Lung microvascular endothelial cell (primary cell): ENCODE measurements at places on chromosomes 12 and 14. TPM values are rescaled to one million over a fixed set of nuclear protein-coding genes. Genes with fewer than 3 reads are reported as not detected.

The B4GALNT1 gene
- total RNA-seq: under 0.01 TPM in 1 of 2 replicates, not detected in the other

The SRRM4 gene
- not detected in 2 replicates for total RNA-seq

The TRHDE gene
- total RNA-seq: 0.22 TPM in 1 of 2 replicates, not detected in the other

The GPRC5D gene
- total RNA-seq: under 0.01 TPM in 1 of 2 replicates, not detected in the other

The LHX5 gene
- total RNA-seq: not detected in 2 replicates

The AQP6 gene
- total RNA-seq: not detected in 2 replicates

The WNT1 gene
- total RNA-seq: not detected in 2 replicates

The IFNG gene
- not detected in 2 replicates for total RNA-seq

The RNASE2 gene
- total RNA-seq: not detected in 2 replicates

DNA sequence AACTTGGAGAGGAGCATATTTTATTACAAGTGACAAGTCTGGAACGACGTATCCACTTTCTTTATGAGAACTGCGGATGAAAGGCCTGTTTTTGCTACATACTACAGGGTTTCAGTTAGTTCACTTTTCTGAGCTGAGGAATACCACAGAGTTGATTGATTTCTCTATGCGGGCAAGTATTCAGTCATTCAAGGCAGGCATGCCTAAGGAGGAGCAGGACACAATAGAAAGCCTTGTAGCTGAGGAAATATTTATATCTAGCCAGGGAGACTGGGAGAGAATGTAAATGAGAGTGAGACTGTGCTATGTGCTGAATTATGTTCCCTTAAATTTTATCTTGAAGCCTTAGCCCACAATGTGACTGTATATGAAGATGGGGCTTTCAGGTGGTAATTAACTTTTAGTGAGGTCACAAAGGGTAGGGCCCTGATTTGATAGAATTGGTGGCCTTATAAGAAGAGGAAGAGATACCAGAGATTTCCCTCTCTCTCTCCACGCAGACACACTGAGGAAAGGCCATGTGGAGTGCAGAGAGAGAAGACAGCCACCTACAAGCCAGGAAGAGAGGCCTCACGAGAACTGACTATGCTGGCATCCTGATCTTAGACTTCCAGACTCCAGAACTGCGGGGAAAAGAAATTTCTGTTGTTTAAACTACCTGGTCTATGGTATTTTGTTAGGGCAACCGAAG, 459.0 kb upstream of the ATP2B1 start:
- no peak for DNase-seq

- DNase-seq: no peak
These were observed 77.7 kb downstream of the MAP3K9 start for GRCh38 chr14:70731447-70732239.

DNA sequence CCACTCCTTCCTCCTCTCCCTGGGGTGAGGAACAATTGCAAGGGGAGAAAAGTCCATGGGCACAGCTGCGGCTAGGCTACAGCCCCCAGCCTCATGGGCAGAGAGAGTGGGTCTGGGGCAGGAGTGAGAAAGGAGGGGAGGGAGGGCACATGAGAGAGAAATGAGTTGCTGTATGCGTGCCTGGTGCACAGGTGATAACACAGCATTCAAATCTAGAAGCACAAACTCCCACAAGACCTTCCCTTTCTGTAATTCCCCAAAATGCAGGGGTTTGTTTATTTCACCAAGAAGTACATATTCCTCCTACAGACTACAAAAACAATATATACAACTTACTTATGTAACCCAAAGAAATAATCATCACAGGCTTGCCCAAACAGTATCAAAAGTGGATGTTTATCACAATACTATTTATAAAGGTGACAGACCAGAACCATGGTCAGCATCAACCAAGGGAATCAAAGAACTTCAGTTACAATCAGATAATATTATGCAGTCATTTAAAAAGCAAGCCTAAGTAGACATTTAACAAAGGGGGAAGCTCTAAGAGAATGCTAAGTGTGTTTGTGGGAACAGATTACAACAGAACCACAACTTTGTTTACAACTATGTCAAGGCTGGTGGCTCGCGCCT, 54.2 kb downstream of the ITPK1 start:
- no peak for DNase-seq

DNA sequence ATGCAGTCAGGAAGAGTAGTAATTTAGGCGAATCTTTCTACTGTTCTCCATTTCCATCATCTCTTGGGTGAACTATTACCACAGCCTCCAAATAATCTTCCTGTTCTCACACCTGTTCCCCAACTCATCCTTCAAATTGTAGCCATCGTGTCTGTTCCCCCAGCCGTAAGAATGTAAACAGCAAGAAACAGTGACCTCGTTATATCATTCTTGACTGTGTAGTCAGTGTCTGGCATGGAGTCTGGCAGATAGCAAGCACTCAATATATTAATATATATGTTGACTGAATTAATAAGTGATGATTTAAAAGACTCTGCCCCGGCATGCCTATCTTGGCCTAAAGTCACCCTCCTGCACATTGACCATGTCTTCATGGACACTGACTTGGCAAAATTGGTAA, 20.3 kb downstream of the PDE6H start:
- no peak for DNase-seq

DNA sequence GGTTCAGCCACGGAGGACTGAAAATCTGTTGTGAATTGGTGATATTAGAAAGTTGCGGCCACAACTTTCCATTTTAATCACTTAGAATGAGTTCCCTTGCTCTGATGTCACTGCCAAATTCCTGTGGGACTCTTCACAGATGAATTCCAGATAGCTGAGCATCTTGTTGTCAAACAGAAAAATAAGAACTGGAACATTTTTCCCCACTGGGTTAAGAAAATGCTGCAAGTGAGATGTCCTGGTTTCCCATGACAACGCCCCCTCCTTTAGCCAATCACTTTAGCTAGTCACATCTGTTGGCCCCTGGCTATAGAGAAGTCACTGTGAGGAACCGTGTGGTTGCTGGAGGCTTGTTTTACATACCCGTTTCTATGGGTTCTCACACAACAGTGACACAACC, 135.9 kb downstream of the KTN1 start:
- no peak for DNase-seq

DNA sequence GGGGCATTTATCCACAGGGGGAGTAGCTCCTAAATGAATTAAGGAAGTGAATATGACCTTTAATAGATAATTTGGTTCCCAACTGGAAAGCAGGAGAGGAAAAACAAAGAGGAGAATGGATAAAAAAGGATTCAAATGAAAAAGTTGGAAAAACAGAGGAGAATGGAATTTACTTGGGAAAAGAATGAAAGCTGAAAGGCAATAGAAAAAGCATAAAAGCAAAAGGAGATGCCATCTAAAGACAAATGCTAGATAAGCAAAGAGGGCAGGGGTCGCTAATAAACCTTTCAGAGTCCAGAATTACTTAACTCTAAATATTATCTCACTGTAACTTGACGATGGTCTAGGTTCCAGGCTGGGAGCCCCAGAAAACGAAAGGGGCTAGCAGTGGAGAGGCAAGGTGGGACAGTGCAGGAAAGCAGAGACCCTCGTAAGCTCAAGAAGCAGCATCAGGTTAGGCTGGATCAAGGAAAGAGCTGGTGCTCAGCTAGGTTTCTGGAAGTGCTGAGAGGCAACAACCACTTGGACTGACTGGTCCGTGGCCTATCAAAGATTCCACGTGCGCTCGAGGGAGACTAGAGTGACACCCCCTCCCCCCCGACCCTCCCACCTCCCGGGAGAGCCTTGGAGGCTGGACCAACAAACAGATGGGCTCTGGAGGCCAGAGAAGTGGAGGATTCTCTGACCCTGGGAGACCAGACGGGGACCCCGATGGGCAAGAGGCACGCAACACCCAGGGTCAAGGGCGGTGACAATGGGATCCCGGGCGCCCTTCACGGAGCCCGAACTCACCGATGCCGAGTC, 1.2 kb downstream of the SLC2A13 start:
- no peak for DNase-seq

DNA sequence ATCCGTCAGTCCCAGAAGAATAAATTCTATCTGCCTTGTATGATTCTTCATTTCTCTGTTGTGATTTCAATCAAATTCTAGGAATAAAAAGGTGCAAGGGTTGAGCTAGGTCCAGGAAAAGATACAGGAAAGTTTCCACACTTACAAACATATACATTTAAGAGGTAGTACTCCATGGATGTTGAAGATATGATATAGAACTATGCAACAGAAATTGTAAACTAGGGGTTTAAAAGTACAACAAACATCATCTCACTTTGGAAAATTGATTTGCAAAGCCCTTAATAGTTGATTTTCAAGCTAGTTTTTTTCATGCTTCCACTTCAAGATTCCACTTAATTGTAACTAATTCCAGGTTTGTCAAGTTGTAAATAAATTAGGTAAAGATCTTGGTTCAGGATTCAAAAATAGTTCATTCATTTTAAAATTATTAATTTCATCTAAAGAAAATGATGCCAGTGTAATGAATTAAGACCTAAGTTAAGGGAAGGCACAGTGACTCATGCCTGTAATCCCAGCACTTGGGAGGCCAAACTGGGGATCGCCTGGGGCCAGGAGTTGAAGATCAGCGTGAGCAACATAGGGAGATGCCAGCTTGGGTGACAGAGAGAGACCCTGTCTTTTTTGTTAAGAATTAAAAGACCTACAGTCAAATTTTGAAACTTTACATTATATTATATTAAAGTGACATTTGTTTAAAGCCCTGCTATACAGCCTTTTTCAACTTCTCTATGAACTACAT, at the start of gene OR6C70:
OR6C70 (minus strand) TSS at position 51 of the 742 bp plus-strand sequence; CDS start at position 51, 0 bp downstream.
- DNase-seq: no peak

DNA sequence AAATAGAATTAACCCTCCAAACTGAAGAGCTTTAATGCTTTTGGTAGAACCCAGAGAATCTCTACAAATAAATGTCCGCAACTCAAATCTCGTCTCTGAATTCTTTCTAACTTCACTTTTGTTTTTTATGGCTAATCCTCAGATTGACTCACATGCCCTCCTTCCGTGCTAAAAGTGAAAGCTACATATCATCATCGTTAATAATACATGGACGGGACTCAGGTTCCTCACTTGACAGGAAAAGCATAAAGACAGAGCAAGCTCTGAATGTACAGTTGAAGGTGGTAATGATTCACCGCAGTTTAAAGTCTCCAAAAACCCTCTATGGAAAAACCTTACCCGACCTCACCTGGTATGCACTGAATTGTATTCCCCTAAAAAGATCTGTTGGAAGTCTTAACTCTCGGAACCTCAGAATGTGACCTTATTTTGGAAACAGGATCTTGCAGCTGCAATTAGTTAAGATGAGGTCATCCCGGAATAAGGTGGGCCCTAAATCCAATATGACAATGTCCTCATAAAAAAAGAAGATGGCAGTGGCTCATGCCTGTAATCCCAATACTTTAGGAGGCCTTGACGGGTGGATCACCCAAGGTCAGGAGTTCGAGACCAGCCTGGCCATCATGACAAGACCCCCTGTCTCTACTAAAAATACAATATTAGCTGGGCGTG, 147.4 kb upstream of the FOXN3 start:
- peak; percentile 79 for DNase-seq

- DNase-seq: no peak
These were observed 338.1 kb upstream of the SEL1L start for GRCh38 chr14:81871706-81872105.

DNA sequence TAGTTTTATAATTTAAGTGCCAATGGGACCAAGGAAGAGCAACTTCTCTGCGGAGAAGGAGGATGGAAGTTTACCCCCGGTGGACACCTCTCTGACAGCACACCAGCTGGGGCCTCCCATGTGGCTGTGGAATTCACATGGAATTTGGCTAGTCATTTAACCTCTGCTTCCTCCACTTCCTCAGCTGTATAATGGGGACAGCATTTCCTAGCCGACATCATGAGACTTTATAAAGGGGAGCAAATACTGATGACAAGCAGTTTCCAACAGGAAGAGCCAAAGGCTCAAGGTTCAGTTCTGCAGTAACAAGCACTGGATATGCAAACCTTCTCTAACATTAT, 7.5 kb downstream of the DUSP6 start:
- DNase-seq: peak; percentile 76

DNA sequence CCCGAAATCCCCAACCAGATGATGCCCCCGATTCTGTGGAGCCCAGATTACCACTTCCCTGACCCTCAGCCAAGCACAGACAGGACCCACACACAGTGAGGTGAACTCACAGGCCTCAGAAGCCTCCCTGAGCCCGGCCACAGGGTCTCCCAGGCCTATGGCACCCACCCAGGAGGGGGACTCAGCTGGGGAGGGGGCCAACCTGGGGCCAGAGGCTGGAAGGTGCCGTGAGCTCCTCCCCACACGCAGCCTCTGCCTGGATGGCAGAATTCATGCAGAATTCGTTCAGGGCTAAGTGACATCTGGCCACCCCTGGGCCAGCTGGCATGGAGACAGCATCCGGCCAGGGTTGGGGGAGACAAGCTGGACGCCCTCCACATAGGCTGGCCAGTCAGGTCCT, 11.8 kb downstream of the TMEM179 start:
- DNase-seq: no peak

DNA sequence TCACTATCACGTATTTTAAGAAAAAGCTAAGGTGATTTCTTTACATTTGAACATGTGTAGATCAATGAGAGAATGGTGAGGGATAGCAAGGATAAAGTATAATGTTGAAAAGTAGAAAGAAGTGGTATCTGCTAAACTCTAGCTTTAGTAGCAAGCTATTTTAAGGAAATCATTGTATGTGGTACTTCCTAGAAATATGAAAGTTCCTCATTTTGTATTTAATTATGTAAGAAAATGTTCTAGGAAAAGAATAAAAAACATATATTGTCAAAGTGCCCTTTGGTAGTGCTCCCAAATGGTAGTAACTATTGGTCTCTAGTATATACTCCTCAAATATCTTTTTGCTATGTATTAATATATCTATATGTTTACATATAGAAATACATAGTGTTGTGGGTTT, 35.7 kb downstream of the RAB21 start:
- DNase-seq: no peak

- no peak for DNase-seq
These were observed 11.8 kb upstream of the KRAS start for GRCh38 chr12:25262389-25263074.

- no peak for DNase-seq
These were observed 104.5 kb upstream of the SFSWAP start for GRCh38 chr12:131606218-131606901.

DNA sequence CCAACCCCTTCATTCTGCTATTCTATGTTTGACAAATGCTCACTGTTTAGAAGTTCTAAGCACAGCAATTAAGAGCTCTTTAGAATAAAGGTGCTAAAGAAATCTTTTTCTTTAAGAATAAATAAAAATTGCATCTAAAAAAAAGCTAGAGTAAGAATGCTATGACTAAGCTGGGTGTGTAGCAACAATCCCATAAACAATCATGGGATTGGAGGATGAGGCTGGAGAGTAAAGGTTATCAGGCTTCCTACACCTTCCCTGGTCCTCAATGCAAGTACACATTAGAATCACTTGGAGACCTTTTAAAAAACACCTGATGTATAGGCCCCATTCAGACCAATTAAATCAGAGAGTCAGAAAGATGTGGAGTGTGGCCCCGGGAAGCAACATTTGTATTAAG, 88.3 kb downstream of the CIT start:
- DNase-seq: peak; percentile 23

GRCh38 chr12:52580496-52580895, 6.9 kb upstream of the KRT74 start:
- no peak for DNase-seq

GRCh38 chr12:3668479-3669165, 84.3 kb downstream of the CRACR2A start:
- DNase-seq: no peak

DNA sequence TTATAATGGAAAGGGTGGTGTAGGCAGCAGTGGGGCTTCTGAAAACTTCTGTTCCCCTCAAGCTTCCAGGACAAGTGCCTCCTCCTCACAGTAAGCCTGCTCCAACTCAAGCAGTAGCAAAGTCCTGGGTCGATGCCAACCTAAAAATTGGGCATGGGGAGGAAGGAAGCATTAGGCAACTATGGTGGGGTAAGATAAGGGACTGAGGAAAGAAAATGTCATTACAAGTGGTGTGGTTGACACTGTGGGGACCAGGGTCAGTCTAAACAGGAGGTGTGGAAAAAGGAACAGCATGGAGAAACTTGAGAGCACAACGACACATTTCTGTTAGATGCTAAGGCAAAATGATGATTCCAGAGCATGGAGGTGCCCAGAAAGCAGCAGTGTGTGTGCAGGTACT, 34.9 kb downstream of the WIF1 start:
- no peak for DNase-seq
